B cell (primary cell): ENCODE measurements at places on chromosomes 5 and 9. TPM values are rescaled to one million over a fixed set of nuclear protein-coding genes. Genes with fewer than 3 reads are reported as not detected.

Gene SAXO1
- 0.07 TPM in 1 of 2 replicates, not detected in the other for total RNA-seq

Gene ECSCR
- total RNA-seq, result not detected in 2 replicates

Gene TNIP1
- 294 and 295 TPM in 2 replicates for total RNA-seq

Gene YIPF5
- total RNA-seq, result 24.0 and 24.3 TPM in 2 replicates

Gene C9orf50
- total RNA-seq, result not detected in 2 replicates

Gene FOXD4L5
- total RNA-seq, result 0.79 and 1.0 TPM in 2 replicates

Gene GMCL2
- total RNA-seq, result not detected in 2 replicates

Gene DENND1A
- total RNA-seq, result 26.0 and 30.3 TPM in 2 replicates

Gene PDE4D
- 167 and 171 TPM in 2 replicates for total RNA-seq

Gene UQCRQ
- total RNA-seq, result 78.5 and 90.0 TPM in 2 replicates

GRCh38 chr9:129933185-129934040, 98.2 kb downstream of the USP20 start:
- no peak for DNase-seq

- DNase-seq, result peak; percentile 63
These were observed 161.1 kb downstream of the MAST4 start for GRCh38 chr5:66757219-66757833.

DNA sequence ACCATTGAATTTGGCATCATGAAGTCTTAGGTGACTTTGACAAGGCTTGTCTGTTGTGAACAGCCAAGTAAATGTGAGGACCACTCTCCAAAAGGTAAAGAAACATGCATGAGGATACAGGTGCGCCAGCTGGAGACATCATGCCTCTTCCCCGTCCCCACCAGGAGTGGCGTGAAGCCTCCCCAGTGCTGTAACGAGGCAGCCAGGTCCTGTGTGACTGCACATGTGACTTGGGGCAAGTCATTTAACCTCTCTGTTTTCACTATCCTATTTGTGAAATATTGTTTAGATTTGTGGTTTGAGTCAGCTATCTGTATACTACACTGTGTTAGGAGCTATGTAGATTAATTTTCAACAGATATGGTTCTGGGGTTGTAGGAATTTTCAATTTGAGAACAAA, 65.0 kb downstream of the DOCK8 start:
- DNase-seq, result no peak

DNA sequence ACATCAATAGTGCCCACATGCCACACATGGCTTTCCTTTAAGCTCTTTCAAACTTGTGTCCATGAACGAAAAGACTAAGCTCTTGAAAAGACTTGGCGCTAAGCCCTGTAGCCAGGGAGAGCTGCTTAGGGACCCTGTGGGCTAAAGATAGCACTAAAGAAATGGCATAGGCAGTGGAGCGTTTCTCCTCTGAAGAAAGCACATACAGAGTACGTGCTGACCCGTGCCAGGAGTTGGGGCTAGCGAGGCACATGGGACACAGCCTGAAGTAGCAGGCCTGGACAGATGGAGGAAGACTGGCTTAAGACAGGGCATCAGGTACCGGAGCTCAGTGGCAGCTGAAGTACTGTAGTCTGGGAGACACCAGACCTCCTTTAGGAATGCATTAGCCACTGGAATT, 39.7 kb downstream of the ADGRV1 start:
- DNase-seq, result no peak

- no peak for DNase-seq
These were observed 143.9 kb downstream of the C9orf50 start for GRCh38 chr9:129476821-129477611.

- no peak for DNase-seq
These were observed 28.1 kb downstream of the TGFBI start for GRCh38 chr5:136056771-136057335.

DNA sequence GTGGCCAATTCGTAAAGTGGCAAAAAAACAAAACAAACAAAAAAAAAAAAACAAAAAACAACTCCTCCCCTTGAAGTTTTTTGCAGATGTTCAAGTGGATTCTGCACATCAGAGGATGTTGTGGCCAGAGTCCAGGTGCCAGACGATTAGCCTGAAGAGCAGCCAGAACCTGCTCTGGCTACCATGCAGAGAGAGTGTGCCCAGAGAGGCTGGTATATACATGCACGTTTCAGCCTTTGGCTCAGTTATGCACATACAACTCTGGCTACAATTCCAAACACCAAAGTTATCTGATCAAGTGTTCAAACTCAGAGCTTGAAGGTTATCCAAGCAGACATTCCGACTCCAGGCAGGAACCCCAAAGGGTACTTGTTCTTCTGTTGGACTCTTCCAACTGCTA, 34.7 kb downstream of the GGTA1 start:
- DNase-seq, result peak; percentile 9

DNA sequence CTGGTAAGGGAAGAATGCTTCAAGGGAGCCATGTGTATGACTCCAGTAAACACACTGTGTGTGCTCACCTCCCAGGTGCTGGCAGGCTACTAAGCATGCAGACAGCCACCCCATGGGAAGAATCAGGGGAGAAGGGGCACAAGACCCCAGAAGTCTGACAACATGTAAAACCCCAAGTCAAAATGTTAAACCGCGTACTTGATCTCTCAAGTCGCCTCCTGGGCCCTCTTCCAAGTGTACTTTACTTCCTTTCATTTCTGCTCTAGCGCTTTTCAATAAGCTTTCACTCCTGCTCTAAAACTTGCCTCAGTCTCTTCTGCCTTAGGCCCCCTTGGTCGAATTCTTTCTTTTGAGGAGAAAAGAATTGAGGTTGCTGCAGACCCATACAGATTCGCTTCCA, 31.3 kb downstream of the DAPK1 start:
- DNase-seq, result no peak

GRCh38 chr5:180604271-180604670, 13.0 kb upstream of the SCGB3A1 start:
- no peak for DNase-seq

GRCh38 chr9:116589392-116590354, 97.4 kb upstream of the TRIM32 start:
- no peak for DNase-seq

DNA sequence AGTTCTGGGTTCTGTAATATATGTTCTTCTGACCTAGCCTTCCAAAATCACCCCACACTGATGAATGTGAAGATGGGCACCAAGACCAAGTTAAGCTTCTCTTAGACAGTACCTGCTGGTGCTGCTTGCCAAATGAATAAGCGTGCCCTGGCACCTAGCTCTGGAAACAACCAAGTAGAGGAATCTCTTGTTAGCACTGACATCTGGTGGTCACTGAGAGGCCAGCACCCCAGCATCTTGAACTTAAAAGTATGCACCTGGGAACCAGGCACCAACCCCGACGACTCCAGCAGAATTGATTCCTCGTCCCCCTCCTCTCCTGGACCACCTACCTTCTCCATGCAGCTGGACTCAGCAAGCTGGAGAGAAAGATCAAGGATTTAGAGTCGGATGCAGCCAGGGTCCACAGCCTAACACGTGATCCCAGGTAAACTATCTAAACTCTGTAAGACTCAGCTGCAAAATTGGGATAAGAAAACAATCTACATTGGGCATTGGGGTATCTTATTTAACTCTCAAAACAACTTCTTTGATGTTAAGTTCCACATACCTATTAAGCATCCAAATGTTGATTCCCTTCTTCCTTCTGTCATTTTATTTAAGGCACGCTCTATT, 89.8 kb downstream of the SLC1A3 start:
- DNase-seq, result peak; percentile 59

GRCh38 chr9:89400403-89401116, 82.3 kb downstream of the SECISBP2 start:
- peak; percentile 78 for DNase-seq

GRCh38 chr9:71285191-71285656, 163.8 kb upstream of the TRPM3 start:
- peak; percentile 54 for DNase-seq

DNA sequence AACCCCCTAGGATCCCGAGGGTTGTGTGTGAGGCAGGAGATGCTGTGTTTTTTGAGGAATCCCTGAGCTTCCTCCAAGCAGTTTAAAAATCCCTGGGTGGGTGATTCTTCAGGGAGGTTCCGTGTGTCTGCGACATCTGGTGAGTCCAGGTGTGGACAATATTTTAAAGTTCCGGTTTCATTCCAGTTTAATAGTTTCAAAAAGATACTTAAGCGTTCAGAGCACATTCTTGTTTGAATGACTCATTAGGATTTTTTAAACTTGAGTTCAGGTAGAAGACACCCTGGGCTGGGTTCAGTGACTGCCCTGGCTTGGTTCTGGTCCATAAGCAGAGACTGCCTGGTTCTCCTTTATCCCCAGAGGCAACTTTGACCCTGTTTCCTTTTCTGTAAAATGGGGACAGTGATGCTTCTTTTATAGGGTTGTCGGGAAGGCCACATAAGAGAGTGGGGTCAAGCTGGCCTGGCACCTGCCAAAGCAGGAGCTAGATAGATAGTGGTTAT, 119.2 kb downstream of the RGS3 start:
- no peak for DNase-seq

GRCh38 chr5:144356489-144356888, 185.8 kb downstream of the KCTD16 start:
- DNase-seq, result no peak

GRCh38 chr9:106797299-106797698, 65.7 kb upstream of the ZNF462 start:
- no peak for DNase-seq

GRCh38 chr5:134525683-134526482, 413 bp downstream of the JADE2 start:
- peak; percentile 72 for DNase-seq

DNA sequence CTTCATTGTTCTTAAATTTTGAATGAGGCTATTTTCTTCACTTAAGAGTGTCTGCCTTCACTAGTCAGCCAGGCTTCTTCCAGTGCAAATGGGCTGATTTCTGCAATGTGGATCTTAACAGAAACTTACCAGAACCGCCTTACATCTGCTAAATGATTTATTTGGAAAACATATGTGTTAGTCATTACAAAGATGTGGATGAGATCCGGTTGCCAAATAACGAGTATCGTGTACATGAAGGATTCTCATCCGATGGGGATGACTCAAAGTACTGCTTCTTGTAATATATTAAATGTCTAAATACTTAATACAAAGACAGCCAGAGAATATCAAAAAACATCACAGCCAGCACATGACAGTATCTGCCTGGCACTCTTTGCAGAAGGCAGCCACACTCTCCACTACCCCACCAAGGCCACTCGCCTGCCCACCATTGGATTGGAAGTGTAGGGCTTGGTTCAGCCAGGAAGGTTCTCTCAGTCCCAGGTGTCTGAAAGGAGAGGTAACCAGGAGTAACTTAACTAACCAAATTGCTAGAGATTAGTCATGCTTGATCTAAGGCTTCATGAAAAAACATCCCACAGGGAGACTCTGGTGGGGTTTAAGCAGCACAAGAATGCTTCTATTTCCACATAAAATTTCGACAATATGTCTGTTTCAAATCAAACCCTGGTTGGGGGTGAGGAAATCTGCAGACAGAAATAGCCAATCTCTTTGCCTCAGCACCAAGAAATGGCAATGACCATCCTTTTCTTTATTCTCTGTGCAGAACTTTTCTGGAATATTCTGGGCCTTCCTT, 174.8 kb downstream of the GADD45G start:
- DNase-seq, result no peak

DNA sequence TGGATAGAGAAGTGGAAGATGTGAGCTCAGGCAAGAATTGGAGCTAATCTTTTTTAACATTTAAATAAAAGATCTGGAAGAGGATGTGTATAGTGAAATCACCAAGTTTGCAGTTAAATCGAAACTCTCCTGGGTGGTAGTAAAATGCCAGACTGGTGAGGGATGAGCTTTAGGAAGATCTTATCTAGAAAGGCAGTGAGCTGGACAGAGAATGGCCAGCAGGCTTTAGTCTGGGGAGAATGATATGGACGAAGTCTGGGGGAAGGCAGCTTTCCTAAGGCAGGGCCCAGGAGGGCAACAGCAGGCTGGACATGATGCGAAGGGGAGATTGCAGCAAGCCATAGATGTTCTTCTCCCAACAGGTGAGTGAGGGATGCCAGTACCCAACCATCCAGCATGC, 25.6 kb downstream of the UNC5A start:
- DNase-seq, result no peak

DNA sequence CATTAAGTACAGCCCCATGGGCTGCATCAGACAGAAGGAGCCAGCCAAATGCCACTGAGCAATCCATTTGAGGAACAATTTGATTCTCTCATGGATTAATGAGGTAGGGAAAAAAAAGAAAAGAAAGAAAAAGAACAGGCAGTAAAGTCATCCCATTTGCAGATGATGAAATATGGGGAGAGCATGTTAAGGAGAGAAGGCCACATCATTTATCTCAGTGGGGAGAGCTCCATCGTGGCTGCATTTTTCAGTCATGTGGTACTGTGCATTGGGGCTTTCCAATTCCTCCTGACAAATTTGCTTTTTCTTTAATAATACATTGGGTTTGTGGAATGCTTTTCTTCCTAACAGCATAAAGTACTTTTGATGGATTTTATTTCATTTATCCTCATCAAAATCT, 375.2 kb upstream of the TLE4 start:
- DNase-seq, result no peak

DNA sequence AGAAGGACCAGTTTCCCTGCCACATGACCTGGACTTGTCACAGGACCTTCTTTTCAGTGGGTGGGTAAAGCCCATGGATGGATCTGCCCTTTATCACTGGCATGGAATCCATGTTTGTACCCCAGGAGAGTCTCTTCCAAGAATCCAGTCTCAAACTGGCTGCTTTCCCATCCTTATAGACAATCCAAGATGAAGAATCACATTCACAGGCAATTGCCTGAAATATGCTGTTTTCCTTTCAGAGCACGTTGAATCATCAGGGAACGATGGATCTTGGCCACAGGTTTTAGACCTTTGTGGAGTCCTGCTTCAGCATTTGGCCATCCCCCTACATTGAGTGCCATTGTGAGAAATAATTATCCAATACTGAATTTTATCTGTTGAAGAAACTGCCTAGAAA, 319.8 kb downstream of the ASTN2 start:
- DNase-seq, result no peak

DNA sequence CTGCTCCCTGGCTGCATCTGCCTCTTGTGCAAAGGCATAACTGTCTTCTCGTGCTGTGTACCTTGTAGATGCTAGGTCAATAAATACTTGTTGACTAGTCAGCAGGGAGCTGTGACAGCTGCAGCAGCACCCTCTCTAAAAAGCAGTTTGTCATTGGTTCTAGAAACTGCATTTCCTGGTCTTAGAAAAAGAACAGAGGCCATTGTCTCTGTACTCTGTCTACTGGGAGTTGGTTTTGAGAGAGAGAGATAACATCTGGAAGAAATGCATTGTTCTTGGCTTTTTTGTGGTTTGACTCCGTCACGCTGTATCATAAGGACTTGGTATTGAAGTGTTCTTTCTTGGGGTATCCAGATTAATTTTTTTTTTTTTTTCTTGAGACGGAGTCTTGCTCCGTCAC, 32.3 kb downstream of the SH3GLB2 start:
- no peak for DNase-seq

DNA sequence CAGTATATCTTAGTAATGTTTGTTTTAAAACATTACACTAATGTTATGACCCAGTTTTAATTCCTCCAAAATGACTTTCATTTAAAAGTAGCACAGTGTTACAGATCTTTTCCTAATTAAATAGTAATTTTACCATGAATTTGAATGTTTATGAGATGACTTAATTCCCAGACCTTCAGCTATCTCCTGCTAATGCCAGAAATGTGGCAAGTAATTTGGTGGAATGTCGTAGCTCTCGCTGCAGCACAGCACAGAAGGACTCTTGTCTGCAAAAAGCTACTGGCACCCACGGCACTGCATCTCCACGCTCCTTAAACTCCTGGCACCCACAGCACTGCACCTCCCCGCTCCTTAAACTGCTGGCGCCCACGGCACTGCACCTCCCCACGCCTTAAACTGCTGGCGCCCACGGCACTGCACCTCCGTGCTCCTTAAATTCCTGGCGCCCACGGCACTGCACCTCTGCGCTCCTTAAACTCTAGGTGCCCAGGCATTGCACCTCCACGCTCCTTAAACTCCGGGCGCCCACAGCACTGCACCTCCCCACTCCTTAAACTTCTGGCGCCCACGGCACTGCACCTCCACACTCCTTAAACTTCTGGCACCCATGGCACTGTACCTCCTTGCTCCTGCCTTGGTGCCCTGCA, 163.1 kb downstream of the CDK5RAP2 start:
- no peak for DNase-seq
